ENCODE measurements at places on chromosomes 3 and 15. TPM values are rescaled to one million over a fixed set of nuclear protein-coding genes. Genes with fewer than 3 reads are reported as not detected.

DNA sequence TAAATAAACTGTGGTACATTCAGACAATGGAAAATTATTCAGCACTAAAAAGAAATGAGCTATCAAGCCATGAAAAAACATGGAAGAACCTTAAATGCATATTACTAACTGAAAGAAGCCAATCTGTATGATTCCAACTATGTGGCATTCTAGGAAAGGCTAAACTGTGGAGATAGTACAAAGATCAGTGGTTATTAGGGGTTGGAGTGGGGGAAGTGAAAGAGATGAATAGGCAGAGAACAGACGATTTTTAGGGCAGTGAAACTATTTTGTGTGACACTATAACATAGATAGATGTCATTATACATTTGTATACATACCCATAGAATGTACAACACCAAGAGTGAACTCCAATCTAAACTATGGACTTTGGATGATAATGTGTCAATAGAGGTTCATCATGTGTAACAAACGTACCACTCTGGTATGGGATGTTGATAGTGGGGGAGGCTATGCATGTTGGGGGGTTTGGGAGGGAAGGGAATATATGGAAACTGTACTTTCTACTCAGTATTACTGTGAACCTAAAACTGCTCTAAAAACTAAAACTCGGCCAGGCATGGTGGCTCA is 29.0 kb downstream of the RAB27A start:
- DNase-seq = no peak
- no peak overlapping the region for H3K4me3 ChIP-seq
- peaks cover 5% of the 10 kb centered on the region for H3K4me1 ChIP-seq
- no peaks in the 10 kb centered on the region for H3K36me3 ChIP-seq

Gene TGM4
- 0.18 TPM for total RNA-seq

Gene GCSAM
- not detected for total RNA-seq

- no peaks in the 10 kb centered on the region for H3K27me3 ChIP-seq
- no peak for DNase-seq
- H3K36me3 ChIP-seq = peaks cover 8% of the 10 kb centered on the region
- no peaks in the 10 kb centered on the region for H3K4me1 ChIP-seq
These were observed 26.4 kb downstream of the RTF1 start for GRCh38 chr15:41443275-41443674.

DNA sequence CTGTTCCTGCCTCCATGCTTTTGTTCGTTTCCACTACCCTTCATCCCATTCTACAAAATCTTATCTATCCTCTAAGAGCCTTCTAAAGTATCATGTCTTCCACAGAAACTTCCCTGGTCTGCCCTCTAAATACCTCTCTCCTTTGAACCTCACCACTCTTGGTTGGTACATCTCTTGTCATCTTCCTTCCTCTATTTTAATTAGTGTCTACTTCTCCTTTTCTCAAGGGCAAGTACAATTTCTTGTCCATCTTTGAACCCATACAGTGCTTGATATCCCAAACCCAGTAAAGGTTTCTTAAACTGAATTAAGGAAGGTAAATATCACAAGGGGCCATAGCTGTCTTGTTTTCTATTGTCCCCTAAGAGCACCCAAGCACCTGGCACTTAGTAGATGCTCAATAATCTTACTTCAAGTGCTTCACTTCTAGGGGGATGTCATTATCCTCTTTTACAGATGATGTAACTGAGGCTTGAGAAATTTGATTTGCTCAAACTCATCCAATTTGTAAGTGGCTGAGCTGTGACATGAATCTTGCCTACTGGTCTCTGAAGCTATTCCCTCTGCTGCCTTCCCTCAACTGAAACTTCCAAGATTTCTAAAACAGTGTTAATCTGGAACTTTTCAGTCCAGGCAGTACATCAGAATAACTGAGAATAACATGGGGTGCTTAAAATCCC is 2.6 kb upstream of the DAPK2 start:
- peaks cover 6% of the 10 kb centered on the region for H3K4me1 ChIP-seq
- DNase-seq = no peak
- no peaks in the 10 kb centered on the region for H3K36me3 ChIP-seq
- H3K4me3 ChIP-seq = no peak overlapping the region
